ENCODE measurements at places on chromosomes 3 and 15.

GRCh38 chr15:25679964-25680685, 183.0 kb downstream of the ATP10A start:
- no peak for DNase-seq

GRCh38 chr15:67579967-67580366, 37.5 kb downstream of the MAP2K5 start:
- DNase-seq: no peak

- peak; percentile 92 for DNase-seq
Measured at GRCh38 chr15:51299187-51300015, 39.0 kb downstream of the CYP19A1 start.

- no peak for DNase-seq
Measured at GRCh38 chr3:184592371-184593219, 31.0 kb downstream of the EPHB3 start.

DNA sequence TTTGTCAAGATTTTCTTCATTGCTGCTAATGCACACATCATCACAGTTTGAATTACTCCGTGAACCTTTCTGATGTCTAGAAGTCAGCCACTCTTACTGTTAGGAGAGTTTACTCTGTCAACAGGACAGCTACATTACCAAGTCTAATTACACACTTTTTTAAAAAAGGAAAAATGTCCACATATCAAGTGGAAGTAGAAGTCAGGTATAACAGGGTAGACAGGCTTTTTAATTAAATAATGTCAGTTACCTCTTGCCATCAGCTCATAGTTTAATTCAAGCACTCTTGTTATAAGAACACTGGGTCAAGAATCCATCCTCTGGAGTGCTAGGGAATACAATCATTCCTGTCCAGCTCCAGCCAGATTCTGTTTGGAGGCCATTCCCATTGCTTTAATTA, 232.8 kb downstream of the TAFA4 start:
- DNase-seq: no peak

DNA sequence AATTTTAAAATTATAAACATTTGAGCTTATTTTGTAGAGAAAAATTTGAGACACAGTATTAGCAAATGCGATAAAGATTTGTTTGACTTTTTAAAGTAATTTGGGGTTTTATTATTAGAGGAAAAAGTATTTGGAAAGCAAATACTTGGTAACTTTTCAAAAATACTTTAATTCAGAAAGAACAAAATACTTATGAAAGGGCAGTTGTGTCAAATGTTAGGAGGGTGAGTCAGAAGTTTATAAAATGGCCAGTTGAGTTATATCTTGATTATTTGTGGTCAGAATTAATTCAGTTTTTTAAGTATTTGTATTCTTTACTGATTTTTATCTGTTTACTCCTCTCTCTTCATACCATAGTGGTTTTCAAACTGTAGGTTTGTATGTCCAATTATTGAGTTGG, 12.1 kb downstream of the LACTB start:
- DNase-seq: no peak

DNA sequence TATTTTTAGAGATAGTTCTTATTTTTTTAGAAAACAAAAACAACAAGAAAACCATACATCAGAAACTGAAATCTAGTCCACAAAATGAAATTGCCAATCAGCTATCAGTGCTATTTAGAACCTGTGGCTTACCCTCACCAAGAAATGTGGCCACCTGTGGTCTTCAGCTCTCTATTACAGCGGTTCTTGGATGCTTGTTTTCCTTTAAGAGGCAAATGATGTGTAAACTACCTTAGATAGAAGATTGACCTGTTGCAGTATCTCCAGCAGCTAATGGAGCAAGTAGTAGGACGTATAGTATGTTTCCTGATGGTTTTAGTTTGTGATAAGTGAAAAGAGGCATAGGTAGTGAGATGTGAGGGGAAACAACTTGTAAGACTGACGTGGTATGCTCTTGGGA, 21.2 kb downstream of the TFG start:
- no peak for DNase-seq

DNA sequence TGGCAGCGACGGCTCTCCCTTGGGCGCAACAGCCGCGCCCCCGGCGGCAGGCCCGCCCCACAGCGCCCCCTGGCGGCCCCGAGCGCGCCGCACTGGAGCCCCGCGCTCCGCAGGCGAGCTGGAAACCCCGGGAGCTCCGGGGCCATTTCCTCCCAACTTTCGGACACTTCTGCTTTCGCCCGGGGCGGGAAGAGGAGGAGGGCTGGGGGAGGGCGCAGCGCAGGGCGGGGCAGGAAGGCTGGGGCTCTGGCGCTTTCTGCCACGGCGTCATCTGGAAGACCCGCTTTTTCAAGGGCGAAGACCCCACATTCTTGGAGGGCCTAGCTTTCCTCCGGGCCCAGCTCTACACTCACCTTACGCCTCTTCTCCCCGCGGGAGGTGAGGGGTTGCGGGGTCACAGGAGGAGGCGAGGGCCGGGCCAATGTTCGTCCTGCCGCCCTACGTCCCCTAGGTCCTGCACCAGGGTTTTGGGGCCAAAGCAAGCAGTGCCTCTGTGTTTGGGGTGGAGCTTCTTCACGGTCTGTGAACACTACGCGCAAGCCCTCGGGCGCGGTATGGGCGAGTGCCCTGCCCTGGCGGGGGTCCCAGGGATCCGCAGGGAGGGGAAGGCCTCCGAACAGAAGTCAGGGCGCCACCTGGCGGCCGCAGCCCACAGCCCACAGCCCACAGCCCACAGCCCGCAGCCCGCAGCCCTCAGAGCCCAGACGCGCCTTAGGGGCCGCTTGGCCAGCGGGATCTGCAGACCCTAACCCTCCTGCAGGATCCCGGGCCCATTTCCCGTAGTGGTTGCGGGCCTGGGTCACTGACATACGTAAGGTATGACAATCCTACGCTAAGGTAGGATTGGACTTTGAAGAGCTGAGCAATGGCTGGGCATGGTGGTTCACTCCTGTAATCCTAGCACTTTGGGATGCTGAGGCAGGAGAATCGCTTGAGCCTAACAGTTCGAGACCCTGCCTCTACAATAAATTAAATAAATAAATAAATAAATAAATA, 31.1 kb downstream of the FOXL2 start:
- DNase-seq: peak; percentile 94

DNA sequence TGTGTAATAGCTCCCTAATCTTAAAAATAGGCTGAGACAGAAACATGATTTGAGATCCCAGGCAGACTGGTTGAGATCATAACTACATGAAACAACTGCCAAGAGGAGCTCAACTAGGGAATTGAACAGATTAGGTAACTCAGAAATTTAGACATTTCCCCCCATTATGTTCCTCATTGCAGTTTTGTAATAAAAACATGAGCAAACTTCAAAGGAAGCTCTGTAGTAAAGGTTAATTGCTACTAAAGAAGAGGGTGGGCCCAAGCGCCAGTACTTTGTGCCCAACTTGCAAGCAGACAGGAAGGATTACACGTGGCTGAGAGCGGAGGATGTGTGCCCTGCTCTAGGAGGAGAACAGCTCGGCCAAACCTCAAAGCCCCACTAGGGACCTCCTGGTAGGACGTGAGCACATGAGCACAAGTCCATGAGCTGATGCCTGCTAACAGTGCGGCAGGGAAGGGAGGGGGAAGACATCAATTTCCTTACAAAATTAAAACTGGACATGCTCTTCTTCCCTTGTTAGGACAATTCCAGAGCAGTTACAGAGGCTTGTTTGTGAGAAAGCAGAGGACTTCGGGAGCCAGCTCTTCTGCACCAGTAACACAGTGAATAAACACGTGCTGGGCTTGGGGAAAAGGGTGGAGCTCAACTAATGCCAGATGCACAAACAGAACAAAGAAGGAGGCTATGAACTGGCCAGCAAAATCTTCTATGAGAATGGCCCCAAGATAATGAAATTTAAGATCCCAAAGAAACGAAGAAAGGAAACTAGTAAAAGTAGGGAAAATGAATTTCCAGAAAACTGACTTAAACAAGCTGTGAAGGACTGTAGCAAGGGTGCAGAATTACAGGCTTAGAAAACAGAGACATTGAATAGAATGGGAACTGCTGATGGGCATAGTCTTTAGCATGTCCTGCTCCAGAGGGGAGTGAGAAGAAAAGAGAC, 275.5 kb downstream of the MECOM start:
- no peak for DNase-seq

GRCh38 chr3:127953091-127954035, 38.3 kb downstream of the KBTBD12 start:
- no peak for DNase-seq

- no peak for DNase-seq
Measured at GRCh38 chr3:37812499-37812896, 49.2 kb upstream of the CTDSPL start.

- DNase-seq: no peak
Measured at GRCh38 chr3:109109574-109109973, 8.4 kb downstream of the MORC1 start.

- no peak for DNase-seq
Measured at GRCh38 chr3:71930056-71930991, 145.4 kb upstream of the PROK2 start.

DNA sequence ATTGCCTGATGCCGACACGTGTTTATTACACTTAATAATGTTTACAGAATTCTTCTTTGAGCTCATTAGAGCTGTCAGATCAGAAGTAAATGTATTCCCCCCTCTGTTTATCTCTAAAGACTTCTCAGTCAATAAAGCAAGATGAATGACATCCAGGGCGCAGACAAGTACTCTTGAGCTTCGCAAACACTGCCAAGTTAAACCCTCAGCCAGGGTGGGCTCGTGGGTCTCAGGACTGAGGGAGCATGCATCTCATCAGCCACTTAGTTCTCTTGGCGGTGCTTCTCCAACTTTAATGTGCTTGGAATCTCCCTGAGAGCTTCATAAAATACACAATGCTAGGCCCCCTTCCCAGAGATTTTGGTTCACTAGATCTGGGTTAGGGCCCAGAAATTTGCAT, 333.9 kb upstream of the THRB start:
- DNase-seq: no peak

DNA sequence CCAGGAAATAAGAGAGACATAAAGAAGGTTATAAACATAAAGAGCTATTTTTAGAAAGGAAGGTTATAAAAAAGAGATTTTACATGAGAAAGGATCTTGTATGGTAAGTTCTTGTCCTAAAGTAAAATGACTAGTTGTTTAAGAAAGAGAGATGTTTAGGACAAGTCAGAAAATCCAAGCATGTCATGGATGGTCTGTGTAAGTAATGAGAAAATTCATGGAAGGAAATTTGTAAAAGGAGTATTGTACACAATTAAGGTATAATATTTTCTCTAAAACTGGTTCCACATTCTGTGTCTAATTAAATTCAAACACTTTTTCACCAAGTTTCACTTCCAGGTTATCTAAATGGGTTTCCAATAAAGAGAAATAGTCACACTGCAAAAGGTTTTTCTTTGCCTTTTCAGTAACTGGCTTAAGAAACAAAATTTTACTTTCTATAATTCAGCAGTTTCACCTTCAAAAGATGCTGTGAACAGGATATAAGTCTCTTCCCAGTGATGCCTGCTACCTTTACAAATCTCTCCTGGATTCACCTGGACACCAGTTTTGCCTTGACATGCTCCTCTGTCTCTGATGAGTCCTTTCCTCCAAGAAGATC, 455.7 kb downstream of the ZIC1 start:
- DNase-seq: no peak

- DNase-seq: no peak
Measured at GRCh38 chr3:36562945-36563344, 182.6 kb downstream of the STAC start.

GRCh38 chr3:39097716-39098472, 9.5 kb downstream of the GORASP1 start:
- no peak for DNase-seq

- DNase-seq: peak; percentile 9
Measured at GRCh38 chr3:31210068-31210645, 315.7 kb upstream of the GADL1 start.

- no peak for DNase-seq
Measured at GRCh38 chr3:160130950-160131349, 94.3 kb upstream of the C3orf80 start.

GRCh38 chr15:64095795-64096667, at the start of gene SNX1:
Gene SNX1 (plus strand): TSS chr15:64095982. CDS start chr15:64096014, 32 bp downstream.
- DNase-seq: peak; percentile 89

- DNase-seq: peak; percentile 41
Measured at GRCh38 chr3:45895686-45896468, 9.5 kb downstream of the CCR9 start.

DNA sequence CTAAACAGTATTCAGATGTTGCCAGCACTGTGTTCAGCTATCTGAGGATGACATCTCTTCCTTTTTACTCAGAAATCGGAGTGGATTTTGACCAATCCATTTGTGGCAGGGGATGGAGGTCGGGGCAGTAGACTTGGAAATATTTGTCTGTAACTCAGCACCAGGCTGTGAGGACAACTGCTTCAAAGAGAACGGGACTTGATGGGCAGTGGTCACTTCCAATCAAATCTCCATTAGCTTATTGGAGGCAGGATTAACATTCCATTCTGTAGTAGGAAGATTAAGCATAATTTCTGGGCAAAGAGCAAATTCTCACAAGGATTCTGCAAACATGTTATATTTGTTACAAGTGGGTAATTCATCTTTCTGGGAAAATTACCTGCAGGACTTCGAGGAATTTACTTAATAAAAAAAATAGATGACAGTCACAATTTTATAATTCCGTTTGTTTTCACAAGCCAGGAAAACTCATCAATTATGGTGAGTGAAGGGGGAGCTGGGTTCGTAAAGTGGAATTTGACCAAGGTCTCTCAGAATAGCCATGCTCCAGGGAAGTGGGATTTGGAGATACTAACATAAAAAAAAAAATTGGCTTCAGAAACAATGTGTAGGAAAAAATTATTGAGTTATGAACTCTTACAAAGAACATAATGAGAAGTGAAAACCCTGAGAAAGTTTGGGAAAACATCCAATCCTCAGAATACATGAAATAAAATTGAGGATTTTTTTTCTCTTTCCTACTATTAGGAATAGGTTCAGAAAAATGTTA, 18.1 kb downstream of the CRABP1 start:
- no peak for DNase-seq

GRCh38 chr15:32091505-32092380, 61.4 kb downstream of the CHRNA7 start:
- DNase-seq: no peak

GRCh38 chr3:194268654-194269512, 82.2 kb downstream of the CPN2 start:
- no peak for DNase-seq

DNA sequence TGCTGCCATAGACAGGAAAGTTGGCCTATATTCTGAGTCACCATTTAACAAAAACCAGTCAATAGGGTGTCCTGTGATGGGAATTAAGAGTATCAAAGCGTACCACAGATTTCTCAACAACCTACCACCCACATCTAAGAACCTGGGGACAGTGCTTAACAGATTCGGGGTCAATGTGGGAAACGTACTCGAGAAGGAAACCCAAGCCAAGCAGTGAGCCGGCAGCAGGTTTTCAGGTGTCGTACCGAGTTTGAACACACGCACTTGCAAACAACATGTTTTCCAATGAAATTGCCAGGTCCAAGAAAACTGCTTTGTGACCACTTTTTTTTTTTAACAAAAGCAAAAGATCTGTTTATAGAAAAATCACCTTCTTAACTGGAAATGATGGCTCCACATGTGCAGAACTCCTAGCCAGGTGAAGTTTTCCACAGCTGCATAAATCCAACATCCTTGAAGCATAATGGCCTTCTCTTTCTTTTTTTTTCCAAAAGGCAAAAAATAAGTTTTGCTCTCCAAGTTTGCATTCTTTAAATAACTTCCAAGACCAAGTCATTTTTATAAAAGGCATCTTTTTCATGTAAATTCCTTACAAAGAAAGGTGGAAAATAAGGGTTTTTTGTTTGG, 45.7 kb downstream of the ADAMTS17 start:
- DNase-seq: no peak

Data from NCI-H146 (cell line).